ENCODE measurements at places on chromosomes 4 and X. TPM values are rescaled to one million over a fixed set of nuclear protein-coding genes. Genes with fewer than 3 reads are reported as not detected.

The DMRTC1B gene
- 3.2 TPM for polyA plus RNA-seq

The STK32B gene
- polyA plus RNA-seq: 3.8 TPM

The TLR6 gene
- polyA plus RNA-seq: 1.6 TPM

The ODAPH gene
- 0.08 TPM for polyA plus RNA-seq

The MAGEB17 gene
- polyA plus RNA-seq: not detected

The LRAT gene
- 0.16 TPM for polyA plus RNA-seq

The TLR2 gene
- 31.9 TPM for polyA plus RNA-seq

The LNX1 gene
- 3.6 TPM for polyA plus RNA-seq

The RHOXF1 gene
- polyA plus RNA-seq: 0.94 TPM

GRCh38 chr4:36414248-36414647 lies 132.8 kb downstream of the DTHD1 start:
- no peak for DNase-seq

GRCh38 chr4:37424753-37425152 lies 180.2 kb downstream of the NWD2 start:
- DNase-seq: no peak

- no peak for DNase-seq
Measured at GRCh38 chrX:111270339-111270738, at the start of gene CAPN6. Gene CAPN6, minus strand, starts transcription at chrX:111270483. Its CDS starts 6,547 bp downstream, at chrX:111263936.

- DNase-seq: no peak
Measured at GRCh38 chrX:110394651-110395050, 36.0 kb downstream of the RTL9 start.

DNA sequence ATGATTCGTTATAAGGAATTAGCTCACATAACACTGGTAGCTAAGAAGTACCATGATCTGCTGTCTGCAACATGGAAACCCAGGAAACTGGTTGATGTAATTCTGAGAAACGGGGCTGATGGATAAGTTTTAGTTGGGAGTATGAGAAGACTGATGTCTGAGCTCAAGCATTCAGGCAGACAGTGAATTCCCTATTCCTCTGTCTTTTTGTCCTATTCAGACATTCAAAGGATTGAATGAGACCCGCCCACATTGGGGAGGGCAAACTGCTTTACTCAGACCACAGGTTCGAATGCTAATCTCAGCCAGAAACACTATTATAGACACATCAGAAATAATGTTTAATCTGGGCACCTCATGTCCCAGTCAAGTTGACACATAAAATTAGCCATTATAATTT lies 515.5 kb downstream of the STPG2 start:
- no peak for DNase-seq

- peak; percentile 45 for DNase-seq
Measured at GRCh38 chrX:38018766-38019425, 12.5 kb downstream of the SYTL5 start.

- DNase-seq: no peak
Measured at GRCh38 chr4:89658701-89659024, 178.3 kb downstream of the SNCA start.

DNA sequence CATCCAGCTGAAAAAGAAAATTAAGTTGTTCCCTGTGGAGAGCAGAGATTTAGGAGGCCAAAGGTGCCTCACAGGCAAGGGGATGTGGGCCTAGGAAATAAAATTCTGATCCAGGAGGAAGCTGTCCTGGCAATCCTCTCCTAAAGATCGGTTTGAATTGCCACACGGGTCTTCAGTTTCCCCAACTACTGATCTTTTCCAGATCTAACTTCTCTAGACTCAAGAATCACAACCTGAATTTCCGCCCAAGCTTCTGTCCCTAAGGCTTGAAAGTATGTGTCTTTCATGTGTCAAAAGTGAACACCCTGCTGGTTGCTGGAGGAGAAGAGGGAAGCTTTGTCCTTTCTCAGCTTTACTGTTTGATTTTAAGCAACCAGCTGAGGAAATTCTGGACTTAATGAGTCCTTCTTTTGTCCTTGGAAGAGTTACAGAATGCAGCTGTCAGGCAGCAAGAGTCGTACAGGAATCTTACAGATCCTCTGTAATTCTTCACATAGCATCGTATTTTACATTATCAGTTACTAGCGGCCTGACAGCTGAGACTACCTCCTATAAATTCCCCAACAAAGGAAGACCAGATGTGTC lies 93.8 kb downstream of the INPP4B start:
- DNase-seq: no peak

- DNase-seq: no peak
Measured at GRCh38 chrX:39897741-39898097, 200.0 kb downstream of the BCOR start.

GRCh38 chr4:3470244-3471097 lies 7.4 kb downstream of the DOK7 start:
- no peak for DNase-seq

DNA sequence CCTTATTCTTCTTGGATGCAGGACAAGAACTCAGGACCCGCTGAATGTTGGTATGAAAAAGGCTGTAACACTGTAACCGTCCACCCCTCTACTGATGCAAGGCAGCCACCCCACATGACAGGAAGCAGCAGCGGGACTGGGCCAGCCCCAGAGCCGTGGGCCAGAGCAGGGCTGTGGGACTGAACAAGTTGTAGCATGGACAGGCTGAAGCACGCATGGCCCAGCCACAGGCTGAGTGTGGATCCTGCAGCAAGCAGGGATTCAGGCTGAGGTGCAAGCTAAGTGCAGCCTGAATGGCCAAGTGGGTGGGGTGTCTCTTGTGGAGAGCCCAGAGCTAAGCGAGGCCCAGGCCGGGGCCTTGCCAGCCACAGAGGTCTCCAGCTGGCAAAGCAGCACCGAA lies 632.2 kb downstream of the SPOCK3 start:
- DNase-seq: no peak

DNA sequence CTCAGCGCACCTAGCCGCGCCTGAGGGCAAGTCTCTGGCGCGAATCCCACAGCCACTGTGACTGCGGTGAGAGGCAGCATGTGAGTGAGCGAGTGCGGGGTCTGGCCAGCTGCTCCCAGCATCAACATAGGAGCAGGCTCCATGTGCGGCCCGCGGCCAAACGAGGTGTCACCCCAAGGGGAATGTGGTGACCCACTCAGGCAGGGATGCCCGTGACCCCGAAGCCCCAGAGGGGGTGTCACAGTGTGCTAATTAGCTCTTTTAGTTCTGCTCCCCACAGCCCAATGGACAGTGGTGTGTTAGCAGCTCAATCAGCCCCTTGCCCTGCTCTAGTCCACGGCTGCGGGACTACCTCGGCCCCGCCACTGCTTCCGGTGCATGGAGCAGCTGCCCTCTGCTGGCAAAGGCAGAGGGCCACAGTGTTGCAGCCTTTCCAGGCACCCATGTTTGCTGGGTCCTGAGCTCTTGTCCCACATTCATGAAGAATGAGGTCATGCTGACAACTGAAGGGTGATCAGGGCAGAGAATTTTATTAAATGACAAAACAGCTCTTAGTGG lies 61.4 kb downstream of the AGA start:
- DNase-seq: no peak

DNA sequence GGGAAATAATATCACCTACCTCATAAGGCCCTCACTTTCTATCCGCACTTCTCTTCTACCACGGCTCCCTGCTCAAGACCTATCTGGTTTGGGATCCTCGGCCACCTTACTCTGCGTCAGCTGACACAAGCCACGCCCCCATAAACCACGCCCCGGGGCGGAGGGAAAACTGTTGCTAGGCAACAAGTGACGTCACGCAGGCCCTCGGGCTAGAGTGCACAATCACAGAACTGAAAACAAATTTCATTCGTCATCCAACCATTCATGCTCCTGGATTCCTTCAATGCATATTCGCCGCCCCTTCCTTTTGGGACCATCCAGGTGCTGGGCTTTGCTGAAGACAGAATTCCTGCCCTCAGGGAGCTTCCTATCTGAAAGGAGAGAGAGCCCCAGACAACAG lies 66.3 kb downstream of the SMC1A start:
- DNase-seq: no peak

DNA sequence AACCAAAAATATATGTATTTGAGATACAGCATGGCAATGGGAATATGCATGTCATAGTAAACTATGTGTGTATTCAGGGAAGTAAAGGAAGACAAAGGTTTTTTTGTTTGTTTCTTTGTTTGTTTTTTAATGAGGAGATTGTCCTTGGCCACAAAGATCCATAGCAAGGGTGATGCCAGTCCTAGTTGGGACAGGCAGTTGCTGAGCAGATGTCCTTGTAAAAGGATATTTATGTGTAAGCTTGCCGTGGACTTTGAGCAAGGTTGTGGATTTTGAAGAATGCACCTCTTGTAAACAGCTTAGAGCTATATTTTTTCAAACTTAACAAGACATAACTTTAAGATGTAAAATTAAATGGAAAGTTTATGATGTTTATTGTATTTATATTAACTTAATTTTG lies 69.9 kb upstream of the GABRE start:
- DNase-seq: no peak

GRCh38 chr4:169582203-169582602 lies 30.2 kb downstream of the NEK1 start:
- no peak for DNase-seq

- DNase-seq: no peak
Measured at GRCh38 chrX:10015355-10015722, 48.2 kb downstream of the CLDN34 start.

DNA sequence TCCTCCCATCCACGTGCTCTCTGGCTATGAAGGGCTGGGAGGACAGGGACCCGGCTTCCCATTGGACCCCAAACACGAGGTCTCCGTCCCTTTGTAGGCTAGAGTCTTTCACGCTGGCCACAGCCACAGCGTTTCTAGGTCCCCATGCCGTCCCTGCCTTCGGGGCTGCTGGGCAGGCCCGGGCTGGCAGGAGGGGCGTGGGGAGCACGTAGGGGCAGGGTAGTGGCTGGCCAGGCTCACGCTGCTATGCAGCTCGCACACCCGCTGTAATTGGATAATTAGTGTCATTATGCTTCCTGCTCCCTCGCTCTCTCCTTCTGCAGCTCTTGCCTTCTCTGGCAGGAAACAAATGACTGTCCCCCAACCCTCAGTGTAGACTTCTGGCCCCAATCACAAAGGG lies 9.8 kb downstream of the ATP2B3 start:
- DNase-seq: no peak

DNA sequence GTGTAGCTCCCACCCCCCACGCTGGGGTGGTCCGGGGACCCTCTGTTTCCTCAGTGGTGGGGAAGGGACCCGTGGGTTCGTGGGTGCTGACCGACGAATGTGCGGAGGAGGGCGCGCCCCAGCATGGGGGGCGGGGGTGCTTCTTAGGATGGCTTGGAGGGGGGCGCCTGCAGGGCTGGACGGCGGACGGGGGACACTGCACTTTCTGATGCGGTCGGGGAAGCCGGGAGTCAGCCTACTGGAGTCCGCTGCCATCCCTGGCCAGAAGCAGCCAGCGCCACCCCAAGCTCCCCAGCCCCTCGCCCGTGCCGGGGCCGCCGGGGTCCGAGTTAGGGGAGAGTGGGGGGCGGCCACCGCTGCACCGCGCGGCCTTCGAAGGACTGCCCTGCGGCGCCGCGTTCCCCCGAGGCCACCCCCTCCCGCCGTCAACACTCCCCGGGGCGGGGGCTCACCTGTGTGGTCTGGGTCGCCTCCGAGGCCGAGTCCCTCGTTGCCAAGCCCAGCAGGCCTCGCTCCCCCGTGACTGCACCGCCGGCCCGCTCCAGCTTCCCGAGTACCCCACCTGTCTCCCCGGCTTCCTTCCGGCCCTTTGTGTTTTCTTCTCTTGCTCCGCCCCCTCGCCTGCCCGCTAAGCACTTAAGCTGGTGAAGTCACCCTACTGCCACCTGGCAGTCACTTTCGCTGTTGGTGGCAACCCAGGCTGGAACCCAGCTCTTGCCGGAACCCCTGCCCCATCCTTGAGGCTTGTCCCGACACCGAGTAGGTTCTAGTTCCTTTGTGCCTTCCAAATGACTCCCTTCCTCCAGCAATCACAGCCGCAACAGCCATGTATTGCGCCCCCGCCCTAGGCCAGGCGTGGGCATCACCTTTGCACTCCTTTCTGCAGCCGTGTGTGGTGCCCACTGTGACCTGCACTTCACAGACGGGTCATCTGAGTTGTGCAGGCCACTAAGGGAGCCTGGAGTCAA lies at the start of gene OCIAD2:
Gene OCIAD2, minus strand, starts transcription at position 569 of the 968 bp plus-strand sequence. CDS start 2,225 bp downstream, outside the sequence.
- peak; percentile 66 for DNase-seq

GRCh38 chrX:26581091-26581490 lies 365.1 kb downstream of the MAGEB5 start:
- no peak for DNase-seq

DNA sequence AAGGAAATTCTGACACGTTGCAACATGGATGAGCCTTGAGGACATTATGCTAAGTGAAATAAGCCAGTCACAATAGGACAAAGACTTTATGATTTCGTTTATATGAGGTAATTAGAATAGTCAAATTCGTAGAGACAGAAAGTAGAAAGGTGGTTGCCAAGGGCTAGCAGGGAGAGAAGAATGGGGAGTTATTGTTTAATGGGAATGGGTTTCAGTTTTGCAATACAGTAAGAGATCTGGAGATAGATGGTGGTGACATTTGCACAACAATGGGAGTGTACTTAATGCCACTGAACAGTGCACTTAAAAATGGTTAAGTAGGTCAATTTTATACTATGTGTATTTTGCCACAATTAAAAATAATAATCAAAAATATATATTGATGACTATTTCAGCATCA lies 43.4 kb upstream of the TMEM154 start:
- no peak for DNase-seq

- no peak for DNase-seq
Measured at GRCh38 chr4:145795521-145795920, 115.6 kb downstream of the C4orf51 start.

DNA sequence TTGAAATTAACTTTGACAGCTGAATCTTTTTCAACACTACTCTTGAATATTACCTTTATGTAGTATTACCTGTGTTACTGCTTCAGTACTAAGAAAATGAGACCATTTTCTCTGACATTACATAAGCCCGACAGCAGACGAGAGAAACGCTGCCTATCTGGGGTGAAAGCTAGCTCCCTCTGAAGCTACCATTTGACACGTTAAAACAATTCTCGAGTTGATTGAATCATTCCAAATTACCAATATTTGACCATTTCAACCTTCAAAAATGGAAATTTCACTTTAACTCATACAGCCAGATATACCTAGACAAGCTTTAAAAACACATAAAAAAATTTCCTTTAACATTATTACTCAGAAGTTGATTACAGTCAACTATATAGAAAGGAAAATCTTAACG lies 836 bp downstream of the GPM6A start:
- no peak for DNase-seq

GRCh38 chr4:1351854-1352566 lies 5.0 kb downstream of the UVSSA start:
- peak; percentile 64 for DNase-seq

- DNase-seq: no peak
Measured at GRCh38 chr4:153335665-153336064, 8.8 kb upstream of the MND1 start.

Measured in right lung (tissue), 10 donors.